ENCODE measurements at places on chromosomes 11 and 22. TPM values are rescaled to one million over a fixed set of nuclear protein-coding genes. Genes with fewer than 3 reads are reported as not detected.

DNA sequence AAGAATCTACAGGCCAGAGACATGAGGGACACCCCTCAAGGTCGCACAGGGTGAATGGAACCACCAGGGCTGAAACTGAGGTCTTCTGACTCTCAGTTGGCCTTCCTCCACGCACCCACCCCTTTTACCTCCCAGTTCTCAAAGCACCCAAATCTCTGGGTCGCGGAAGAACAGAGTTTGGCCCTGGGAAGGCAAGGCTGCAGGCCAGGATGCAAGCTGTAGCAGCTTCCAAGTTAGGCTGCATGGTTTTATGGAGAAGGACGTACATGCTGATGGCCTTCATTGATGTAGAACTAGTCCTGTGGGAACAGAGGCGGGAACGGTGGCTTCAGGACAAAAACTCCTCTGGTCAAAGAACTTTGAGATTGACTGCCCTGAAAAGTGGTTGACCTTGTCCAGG is 143.5 kb upstream of the B3GAT1 start:
- DNase-seq = no peak

The CARD16 gene
- total RNA-seq = 7.9 TPM

GRCh38 chr22:44969817-44970216 is 40.0 kb downstream of the PHF21B start:
- no peak for DNase-seq

The CCDC89 gene
- total RNA-seq = 9.4 TPM

The JHY gene
- 0.56 TPM for total RNA-seq
